ENCODE measurements at places on chromosomes 4 and X. TPM values are rescaled to one million over a fixed set of nuclear protein-coding genes. Genes with fewer than 3 reads are reported as not detected.

DNA sequence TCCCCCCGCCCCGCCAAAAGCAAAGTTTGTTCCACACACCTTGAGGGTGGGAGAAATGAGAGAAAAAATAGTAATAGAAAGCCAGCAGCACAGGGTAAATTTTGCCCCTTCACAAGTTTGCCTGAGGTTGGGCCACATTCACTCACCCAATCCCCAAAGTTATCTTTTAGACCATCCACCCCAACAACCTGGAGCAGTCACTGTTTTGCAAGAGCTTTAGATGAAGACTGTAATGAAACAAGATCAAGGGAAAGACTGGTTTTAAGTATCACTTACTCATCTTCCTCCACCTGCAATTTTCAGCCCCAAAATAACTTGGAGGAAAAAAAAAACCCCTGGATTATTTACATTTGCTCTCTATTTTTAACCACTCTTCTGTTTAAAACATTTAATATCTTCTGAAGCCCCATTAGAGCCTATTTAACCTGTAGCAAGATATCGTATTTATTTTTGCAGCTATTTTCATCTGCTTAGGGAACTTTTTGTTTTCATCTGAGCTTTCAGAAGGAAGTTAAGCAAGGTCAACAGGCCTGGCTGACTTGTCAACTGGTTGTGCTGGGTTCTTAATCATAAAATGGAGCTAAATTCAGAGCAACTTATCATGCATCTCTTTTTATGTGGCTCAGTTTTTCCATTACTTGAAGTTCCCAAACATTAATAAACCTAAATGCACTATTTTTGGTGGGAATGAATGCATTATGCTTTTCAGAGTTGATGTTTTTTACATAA is 24.6 kb upstream of the TBL1X start:
- no peak for DNase-seq

DNA sequence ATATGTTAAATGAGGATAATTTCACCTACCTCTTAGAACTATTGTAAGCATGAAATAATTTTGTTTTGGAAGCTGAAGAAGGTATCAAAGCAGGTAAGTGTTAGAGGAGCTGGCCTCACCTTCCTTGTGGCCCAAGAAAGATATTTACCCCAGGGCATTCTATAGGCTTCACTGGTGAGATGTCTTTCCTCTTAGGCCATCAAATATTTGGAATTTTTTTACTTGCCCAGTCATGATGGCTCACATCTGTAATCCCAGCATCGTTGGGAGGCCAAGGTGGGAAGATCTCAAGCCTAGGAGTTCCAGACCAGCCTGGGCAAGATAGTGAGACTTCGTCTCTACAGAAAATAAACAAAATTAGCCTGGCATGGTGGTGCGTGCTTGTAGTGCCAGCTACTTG is 6.1 kb upstream of the SMS start:
- DNase-seq: no peak

DNA sequence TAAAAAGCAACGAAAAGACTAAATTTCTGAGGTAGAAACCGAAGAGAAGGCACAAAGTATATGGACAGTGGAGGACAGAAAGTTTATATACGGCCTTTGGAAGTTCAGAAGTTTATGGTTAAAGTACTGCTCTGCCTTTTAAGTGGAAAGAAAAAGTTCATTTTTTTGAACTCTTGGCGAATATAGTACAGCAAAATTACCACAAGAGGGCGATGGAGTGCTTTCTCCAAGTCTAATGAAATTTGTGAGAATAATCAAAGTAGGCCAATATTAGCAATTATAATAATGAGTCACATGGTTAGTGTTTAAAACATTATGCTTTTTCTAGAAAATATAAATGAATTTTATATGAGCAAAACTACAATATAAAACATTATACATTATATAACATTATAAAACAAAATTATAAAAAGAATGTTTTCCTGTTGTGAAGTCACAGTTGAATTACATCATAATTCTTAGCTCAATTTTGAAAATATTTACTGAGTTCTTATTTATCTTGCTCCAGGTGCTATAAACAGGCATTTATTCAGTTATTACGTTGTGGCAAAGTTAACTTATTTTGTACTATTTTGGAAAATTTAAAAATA is 136.2 kb upstream of the BMPR1B start:
- DNase-seq: no peak

- DNase-seq: no peak
Observed at GRCh38 chr4:82930848-82931755, 30.6 kb downstream of the THAP9 start.

GRCh38 chr4:20393486-20394100 is 141.9 kb downstream of the SLIT2 start:
- no peak for DNase-seq

DNA sequence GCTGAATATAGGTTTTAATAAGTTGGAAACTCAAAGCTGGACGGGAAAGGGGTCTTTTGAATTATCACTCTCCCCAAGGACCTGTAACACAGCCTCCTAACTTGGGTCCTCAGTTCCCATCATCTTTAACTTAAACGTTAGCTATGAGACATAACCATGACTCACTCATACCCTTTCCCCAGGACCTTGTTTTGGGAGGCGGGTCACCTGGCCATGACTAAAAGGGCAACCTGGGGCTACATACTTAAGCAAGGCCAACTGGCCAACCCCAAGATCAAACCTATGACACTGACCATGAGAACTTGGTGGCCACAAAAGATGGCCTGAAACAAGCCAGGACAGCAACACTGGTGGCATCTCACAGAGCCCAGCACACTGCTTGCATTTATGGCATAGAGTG is 89.0 kb downstream of the SH3KBP1 start:
- DNase-seq: no peak

DNA sequence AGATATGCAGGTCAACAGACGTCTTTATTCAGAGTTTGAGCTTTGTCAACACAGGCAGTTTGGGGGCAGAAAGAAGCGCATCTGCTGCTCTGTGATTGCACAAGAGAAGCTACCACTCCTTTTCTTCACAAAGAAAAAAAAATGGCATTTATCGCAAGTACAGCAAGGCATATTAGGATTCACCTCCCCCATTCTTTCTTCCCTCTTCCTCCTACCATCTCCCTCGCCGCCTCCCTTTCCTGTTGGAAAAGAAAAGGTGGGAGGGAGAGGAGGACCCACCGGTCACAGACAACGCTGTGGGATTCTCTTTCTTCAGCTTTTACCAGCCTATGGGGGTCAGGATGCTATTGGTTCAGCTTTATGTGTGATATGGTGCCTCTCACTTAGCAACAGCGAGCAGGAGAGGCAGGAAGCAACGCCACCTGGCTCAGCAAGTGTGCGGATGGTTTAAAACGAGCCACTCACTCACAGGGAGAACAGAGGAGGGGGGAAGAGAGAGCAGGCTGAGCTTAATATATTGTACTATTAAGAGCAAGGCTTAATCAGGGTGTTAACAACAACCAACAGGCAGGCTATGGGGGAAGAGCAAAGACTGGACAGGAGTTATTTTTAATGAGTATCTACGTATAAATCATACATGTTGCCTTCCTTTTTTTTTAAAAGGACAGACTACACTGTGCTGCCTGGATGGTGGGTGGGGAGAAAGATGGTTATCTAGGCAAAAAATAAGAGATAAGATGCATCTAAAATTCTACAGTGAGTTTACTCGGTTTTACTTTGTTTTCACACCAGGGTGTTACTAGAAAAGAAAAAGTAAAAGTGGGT is 104.7 kb downstream of the MAML3 start:
- DNase-seq: peak; percentile 70

GRCh38 chr4:848803-849477 is 23.0 kb upstream of the CPLX1 start:
- DNase-seq: no peak

DNA sequence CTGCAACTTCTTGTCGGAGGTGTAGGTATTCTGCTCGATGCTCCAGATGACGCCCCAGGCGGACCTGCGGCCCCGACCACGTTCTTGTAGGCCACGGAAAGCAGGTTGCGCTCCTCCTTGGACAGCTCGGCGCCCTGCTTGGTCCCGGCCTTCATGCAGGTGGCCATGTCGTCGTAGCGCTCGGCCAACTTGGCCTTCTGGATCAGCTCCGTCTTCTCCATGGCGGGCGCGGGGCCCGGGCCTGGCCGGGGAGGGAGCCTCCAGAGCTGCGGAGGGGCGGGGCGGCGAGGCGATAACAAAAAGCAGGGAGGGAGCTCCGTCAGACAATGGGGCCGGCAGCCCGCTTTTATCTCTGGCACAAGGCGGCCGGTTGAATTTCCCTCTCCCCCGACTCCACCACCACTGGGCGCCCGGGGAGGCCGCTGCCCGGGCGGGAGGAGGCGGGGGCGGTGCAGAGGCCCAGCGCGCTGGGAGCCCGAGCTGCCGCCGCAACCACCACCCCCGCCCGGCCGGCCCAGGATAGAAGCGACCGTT is 28.3 kb upstream of the DRP2 start:
- DNase-seq: no peak

GRCh38 chr4:161856711-161857326 is 307.0 kb downstream of the FSTL5 start:
- no peak for DNase-seq

- no peak for DNase-seq
Observed at GRCh38 chrX:32937043-32937442, 274.3 kb downstream of the DMD start.

GRCh38 chrX:119605464-119606279 is 552 bp downstream of the NKRF start:
- DNase-seq: peak; percentile 69

DNA sequence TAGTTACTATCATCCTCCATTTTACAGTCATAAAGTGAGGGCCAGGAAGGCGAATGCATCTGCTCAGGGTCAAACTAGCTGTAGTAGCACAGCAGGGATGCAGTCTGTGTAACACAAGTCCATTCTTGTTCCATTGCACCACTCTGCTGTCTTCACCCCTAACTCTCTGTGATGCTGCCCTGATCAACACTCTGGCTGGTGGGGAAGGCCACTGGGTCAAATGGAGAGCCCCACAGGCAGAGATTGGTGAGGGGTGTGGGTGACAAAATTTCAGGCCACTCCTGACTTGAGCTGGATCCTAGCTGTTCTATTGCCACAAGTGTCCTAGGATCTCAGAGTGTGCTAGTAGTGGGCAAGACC is 136.5 kb downstream of the PJA1 start:
- no peak for DNase-seq

- no peak for DNase-seq
Observed at GRCh38 chrX:93875621-93876282, 201.7 kb downstream of the FAM133A start.

DNA sequence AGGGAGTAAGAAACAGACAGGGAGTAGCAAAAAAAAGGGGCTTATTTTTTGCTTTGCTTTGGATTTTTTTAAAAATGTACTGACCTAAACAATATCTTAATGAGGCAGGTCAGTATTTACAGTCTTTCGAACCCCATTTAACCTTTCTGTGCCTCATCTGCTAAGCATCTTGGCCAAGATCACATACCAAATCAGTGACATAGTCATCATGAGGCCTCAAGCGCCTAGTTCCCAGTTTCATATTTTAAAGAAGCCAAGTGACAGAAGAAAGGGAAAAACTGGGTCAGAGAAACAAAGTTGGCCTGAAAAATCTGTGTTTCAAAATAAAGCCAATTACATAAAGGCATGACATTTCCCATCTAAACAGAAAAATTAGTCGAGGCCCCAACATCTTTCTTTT is 94.6 kb upstream of the WDR44 start:
- DNase-seq: no peak

DNA sequence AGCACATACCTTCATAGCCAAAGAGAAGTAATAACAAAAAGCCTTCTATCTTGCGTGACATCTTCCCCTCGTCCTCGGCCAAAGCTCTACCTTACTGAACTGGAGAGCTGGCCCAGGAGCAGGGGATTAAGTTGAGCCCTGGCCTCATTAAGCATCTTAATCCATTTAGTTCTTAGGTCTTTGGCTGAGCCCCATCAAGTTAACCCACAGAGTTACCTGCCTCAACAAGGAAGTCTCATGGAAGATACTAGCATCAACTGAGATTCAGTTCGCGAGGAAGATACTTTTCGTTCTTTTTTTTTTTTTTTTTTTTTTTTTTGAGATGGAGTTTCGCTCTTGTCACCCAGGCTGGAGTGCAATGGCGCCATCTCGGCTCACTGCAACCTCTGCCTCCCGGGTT is at the start of gene RS1:
Gene RS1, minus strand, starts transcription at position 101 of the 400 bp plus-strand sequence. Its CDS starts 40 bp downstream, at position 61.
- DNase-seq: no peak

DNA sequence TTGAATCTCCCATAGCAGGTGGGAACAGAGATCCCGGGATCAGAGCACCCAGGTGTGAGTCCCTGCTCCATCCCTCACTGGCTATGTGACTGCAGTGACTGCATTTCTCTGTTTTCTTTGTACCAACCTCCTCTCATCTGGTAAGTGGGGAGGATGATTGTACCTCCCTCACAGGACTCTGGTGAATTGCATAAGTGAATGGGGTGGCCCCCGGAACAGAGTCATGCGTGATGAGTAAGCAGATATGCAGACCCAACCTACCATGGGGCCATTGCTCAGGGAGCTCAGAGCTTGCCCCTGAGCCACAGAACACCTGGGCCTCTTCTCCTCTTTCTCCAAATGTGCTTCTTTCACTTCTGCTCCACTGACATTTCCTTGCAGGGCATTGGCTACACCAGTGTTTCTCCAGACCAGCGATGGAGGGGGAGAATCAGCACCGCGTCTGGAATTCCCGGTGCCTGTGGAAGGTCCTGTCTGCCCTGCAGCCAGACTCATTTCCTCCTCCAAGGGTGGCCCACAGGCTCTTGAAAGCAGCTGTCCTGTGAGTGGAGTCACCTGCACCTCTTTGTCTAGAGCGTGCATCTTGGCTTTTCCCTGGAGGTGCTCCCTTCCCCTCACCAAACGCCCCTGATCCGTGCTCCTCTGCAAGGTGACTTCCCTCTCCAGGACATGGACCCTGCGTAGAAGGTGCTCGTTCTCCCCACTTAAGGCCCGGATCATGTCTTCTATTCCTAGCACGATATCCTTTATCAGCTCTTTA is 30.0 kb downstream of the C4orf50 start:
- DNase-seq: no peak

AFM gene
- total RNA-seq: not detected

CDS1 gene
- not detected for total RNA-seq

RTL5 gene
- 0.14 TPM for total RNA-seq

UGT2B11 gene
- total RNA-seq: not detected

GLUD2 gene
- 0.80 TPM for total RNA-seq

SSX1 gene
- total RNA-seq: not detected

GYPA gene
- not detected for total RNA-seq

All from activated CD8-positive, alpha-beta memory T cell treated with anti-CD3 and anti-CD28 coated beads, Interleukin-2, amount 10 ng/mL, durations not matched to agents 7 days and 5 days (primary cell).